ENCODE measurements at places on chromosomes 4 and X.

- no peak for DNase-seq
These were observed 42.3 kb downstream of the RASL11B start for GRCh38 chr4:52904421-52904820.

- no peak for DNase-seq
These were observed 23.1 kb downstream of the CENPC start for GRCh38 chr4:67522230-67522629.

DNA sequence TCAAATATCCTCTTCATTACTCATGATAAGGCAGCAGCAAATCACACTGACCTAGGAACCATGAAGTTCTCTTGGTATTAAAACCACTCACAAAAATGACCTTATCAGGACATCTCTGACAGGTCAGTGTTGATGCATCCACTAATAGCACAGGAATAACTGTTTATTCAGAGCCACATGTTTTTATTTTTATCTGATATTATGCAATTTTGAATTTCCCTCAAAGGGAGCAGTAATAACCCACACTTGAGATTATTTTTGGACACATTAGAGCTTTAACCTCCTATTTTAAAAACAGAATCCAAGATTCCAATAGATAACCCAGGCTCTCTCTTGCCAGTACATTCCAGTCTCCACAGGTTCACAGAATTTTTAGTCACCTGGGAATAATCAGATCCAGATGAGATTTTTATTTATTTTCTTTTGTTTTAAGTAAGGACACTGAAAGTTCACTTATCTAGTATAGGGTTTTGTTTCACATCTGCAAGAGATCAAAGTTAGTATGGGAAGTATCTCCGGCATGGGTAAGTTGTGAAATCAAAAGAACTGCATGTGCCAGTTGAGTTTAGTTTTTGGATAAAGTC lies 36.3 kb upstream of the MYOZ2 start:
- no peak for DNase-seq

- DNase-seq, result no peak
These were observed 855.0 kb upstream of the GRID2 start for GRCh38 chr4:91448668-91449330.

GRCh38 chr4:40185830-40186664 lies 10.8 kb upstream of the RHOH start:
- no peak for DNase-seq

GRCh38 chr4:88144048-88144447 lies 14.4 kb downstream of the ABCG2 start:
- no peak for DNase-seq

GRCh38 chrX:54817220-54817820 lies 9.8 kb downstream of the MAGED2 start:
- DNase-seq, result no peak

DNA sequence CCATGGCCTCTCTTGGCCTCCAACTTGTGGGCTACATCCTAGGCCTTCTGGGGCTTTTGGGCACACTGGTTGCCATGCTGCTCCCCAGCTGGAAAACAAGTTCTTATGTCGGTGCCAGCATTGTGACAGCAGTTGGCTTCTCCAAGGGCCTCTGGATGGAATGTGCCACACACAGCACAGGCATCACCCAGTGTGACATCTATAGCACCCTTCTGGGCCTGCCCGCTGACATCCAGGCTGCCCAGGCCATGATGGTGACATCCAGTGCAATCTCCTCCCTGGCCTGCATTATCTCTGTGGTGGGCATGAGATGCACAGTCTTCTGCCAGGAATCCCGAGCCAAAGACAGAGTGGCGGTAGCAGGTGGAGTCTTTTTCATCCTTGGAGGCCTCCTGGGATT lies 8.0 kb downstream of the CLDN2 start:
- no peak for DNase-seq

- DNase-seq, result no peak
These were observed 120.5 kb upstream of the WDR1 start for GRCh38 chr4:10237131-10237530.

DNA sequence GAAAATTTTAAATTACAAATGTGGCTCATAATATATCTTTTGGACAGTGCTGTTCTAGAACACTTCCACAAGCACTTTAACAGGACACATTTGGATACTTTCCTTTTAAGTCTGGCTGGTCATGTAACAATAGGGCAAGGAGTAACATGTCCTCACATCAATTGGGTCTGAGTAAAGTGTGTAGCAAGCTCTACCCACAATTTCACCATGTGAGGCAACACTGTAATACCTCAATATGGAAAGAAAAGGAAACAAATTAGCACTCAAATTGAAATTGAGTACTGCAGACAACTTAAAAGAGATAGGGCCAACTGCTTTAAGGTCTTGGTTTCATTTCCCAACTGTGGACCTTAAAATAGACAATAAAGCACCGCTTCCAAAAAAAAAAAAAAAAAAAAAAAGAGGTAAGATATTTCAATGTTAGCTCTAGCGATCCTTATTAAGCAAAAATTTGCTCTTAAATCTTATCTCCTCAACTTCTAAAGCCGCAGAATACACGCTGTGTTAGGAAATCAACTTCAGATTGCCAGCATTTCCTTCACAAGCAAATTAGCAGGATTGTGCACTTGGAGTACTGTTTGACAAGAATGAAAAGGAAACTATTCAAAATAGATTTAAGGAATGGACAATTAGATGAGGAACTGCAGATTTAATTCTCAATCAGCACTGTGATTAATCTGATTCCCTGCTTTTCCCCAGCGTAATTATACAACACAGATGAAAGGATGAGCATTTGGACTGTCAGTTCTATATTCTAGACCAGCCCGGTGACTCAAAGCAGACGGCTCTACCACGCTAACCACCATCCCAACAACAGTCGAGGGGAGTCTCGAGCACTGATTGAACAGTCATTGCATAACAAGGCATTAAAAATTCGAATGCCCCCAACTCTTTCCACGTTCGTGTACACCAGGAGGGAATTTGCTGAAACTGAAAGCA lies 1.6 kb downstream of the CASK start:
- peak; percentile 38 for DNase-seq

GRCh38 chr4:7663075-7663541 lies 228.4 kb upstream of the PSAPL1 start:
- DNase-seq, result no peak

GRCh38 chr4:183175631-183176232 lies 76.7 kb downstream of the WWC2 start:
- DNase-seq, result no peak

DNA sequence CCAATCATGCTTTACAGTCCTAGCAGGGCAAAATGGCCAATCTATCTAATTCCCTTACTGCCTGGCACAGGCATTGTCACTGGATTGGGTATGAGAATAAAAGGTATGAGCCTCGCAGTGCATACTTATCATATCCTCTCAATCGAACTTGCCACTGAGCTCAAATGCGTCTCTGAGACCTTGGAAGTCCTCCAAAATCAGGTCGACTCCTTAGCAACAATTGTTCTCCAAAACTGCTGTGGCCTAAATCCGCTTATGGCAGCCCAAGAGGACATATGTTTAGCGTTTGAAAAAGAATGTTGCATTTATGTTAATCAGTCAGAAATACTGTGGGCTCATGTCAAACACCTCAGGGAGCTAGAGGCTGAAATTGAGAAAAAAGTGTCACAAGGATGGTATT lies 69.7 kb downstream of the SPIN4 start:
- no peak for DNase-seq

- DNase-seq, result no peak
These were observed 19.3 kb downstream of the EPHA5 start for GRCh38 chr4:65651031-65651430.

- no peak for DNase-seq
These were observed 445.7 kb downstream of the SMARCA1 start for GRCh38 chrX:129077424-129078170.

GRCh38 chr4:156956826-156957368 lies 14.7 kb downstream of the PDGFC start:
- DNase-seq, result no peak

- DNase-seq, result no peak
These were observed 111.1 kb downstream of the APOOL start for GRCh38 chrX:85114776-85115175.

- peak; percentile 48 for DNase-seq
These were observed 390.3 kb downstream of the SH2D1A start for GRCh38 chrX:124736553-124737270.

- no peak for DNase-seq
These were observed 29.7 kb upstream of the SLC25A6 start for GRCh38 chrX:1421433-1422134.

DNA sequence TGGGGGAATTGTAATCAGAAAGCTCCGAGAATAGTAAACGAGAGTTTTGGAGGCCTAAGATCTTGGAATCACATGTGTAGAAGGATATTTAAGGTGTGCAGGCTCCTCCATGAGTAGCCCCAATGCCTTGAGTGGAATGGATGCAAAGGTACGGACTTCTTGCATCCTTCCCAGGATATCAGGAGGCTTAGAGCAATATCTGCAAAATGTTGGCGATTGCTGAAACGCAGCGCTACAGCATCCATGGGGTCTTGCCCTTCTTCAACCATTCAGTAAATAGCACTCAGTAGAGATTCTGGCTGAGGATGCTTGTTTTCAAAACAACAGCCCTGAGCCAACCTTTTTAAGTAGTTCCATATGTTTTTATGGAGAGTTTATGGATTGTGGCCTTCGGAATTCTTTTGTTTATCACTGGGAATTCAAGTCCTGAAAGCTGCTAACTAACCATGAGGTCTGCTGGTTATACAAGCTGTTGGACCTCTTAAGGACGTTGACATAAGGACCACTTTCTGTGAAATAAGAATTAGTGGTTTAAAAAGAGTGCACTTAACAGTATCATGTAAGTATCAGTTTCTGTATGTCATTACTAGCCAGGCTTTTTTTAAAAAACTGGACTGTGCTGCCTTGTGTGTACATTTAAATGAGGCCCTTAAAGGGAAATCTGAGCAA lies 228.8 kb upstream of the PGRMC2 start:
- no peak for DNase-seq

DNA sequence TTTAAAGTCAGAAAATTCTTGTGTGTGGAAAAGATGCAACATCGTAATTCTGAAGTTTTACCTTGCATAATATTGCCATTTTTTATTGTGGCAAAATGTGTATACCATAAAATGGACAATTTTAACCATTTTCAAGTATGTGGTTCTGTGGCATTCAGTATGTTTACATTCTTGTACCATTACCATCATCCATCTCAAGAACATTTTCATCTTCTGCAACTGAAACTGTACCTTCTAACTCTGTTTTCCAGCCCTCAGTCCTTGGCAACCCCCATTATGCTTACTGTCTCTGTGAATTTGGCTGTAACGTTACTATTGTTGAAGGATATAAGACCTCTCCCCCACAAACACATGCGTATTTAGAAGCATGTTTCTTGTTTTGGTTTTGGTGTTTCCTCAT lies 123.2 kb downstream of the BMPR1B start:
- no peak for DNase-seq

- no peak for DNase-seq
These were observed 41.5 kb downstream of the KIAA0232 start for GRCh38 chr4:6824071-6824470.

GRCh38 chr4:16270454-16271328 lies 44.4 kb upstream of the TAPT1 start:
- DNase-seq, result no peak

DNA sequence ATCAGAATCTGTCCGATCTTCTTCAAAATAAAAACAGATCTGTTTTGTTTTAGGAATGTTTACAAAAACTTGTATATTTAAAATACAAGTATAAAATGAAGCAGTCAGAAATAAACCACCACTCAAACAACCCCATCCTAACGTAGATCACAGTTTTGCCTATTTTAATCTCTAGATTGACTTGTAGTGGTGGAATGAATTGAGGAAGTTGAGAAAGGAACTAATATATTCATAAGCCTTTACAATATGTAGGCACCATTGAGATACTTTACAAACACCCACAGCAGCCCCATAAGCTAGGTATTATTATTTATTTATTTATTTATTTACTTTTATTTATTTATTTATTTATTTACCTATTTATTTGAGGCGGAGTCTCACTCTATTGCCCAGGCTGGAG lies 52.3 kb upstream of the KLF3 start:
- DNase-seq, result no peak

DNA sequence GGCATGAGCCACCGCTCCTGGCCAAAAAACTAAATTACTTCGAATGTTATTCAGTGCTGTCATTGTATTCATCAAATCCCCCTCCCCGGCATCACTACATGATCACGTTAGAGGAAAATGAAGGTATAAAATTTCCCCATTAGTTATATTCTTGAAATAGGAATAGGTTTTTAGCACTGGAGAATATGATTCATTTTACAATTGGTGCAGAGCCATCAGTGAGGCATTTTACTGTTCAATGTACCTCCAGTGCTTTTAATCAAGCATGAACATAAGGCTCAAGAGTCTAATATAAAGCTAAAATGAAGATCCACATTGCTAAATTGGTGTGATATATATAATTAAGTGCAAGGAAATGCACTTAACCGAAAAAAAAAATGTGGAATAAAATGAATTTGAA lies 18.3 kb downstream of the KLF3 start:
- no peak for DNase-seq

- DNase-seq, result no peak
These were observed 190.9 kb upstream of the TAPT1 start for GRCh38 chr4:16417198-16417597.

DNA sequence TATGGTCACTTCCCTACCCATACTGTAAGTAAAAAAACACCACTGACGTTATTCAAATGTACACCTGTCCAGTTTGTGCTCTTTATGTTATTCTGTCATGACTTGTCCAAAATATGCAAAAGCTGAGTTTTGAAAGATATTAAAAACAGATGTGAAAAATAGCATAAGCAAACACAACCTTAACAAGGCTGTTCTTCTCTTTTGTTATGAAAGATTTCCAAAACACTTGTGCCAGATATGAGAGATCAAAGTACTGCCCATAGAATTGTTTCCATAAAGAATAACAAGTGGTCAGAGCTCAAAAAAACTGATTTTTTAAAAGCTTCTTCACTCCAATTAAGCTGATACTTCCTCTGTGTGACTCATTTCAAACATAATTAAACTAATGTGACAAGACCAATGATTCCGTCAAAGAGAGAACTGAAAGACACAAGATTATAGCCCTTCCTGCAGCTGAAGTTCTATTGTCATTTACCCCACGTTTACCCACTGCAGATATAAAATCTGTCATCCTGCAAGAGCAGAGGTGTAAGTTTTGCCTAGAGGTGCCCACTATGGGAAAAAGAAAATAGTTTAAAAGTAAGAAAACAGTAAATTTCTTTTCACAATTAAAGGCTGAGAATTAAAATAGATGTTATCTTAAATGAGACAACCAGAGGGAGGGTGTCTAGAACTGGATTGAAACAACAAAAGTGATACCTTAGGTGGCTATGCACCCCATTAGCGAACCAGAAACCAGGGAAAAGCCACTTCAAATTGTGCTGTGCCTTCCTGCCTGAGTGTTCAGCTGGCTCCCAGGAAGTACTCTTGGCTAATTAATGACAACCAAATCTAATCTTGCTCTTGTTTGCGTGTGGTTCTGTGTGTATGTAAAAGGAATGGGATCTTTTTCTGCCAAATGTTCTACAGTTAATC lies 30.1 kb downstream of the RASSF6 start:
- DNase-seq, result no peak

GRCh38 chr4:121707344-121707743 lies 10.6 kb upstream of the ANXA5 start:
- DNase-seq, result no peak

- DNase-seq, result no peak
These were observed 23.9 kb downstream of the PRDM8 start for GRCh38 chr4:80221161-80221560.
